ENCODE measurements at places on chromosomes 4 and X.
A peak's percentile ranks its signal among the peaks of the same experiment; 100 is the strongest.

- no peak for DNase-seq
These were observed 225.4 kb downstream of the PCDH7 start for GRCh38 chr4:30945586-30945985.

DNA sequence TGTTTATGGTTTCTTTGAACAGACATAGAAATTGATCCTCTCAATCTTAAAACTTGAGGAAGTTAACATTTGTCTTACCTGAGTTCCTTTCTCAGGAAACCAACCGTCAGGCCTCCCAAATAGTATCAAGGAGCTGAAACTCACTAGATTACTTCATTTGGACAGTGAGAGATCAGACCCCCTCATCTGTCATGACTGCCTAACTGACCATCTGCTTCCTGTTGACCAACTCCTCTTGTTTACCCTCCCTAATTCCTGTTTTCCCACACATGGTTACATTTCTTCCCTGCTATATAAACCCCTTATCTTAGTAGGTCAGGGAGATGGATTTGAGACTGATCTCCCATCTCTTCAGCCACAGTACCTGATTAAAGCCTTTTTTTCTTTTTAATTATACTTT, 46.2 kb upstream of the NMU start:
- no peak for DNase-seq

DNA sequence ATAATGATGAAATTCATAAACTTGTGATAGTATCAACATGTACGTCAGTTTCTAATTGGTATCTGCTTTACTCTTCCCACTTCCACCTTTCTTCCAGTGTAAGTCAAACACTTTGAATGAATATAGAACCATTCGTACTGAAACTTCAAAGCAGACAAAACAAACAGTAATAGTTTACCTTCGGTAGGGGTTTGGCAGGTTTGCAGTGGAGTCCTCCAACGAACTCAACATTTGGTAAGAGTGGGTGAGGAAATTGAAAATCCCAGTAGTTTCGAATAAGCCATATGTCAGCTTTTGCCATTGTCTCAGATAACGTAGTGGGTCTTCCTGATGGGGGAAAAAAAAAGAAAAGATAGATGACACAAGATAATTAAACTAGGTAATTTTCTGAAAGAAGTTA, 2.2 kb downstream of the UGT2B4 start:
- DNase-seq, result no peak

- no peak for DNase-seq
These were observed 40.3 kb downstream of the MED28 start for GRCh38 chr4:17654701-17655100.

DNA sequence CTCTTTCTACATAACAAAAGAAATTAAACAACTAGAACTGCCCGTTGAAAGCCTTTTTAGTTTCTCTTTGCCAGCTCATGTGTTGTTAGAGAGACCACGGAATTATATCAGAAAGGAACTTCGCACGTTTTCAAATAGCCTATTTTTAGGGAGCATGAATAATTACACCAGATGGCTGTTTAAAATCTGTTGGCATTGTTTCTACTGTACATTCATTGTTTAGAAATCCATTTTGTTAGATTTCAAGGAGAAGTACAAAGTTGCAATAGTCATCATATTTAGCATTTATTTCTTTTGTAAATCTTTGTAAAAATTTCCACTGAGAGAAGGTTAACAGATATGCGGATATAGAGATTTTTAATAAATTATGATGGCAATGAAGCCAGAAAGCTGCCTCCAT, 403.0 kb upstream of the HS3ST1 start:
- no peak for DNase-seq

DNA sequence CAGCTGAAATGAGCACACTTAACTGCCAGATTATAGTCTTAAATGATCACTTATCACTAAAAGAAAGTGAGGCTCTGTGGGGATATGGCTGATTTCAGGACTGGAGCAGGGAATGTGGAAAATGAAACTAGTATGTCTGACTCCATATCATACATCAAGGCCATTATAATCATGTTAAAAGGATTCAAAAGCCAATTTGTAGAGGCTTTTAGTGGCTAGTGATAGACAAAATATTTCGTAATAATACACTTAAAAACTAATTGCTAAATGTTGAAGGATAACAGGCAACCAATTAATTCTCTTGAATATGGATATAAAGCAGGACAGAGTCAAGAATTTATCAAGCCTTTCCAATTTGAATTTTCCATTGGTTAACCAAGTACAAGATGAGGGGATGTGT, 358.1 kb upstream of the NDST3 start:
- DNase-seq, result no peak

DNA sequence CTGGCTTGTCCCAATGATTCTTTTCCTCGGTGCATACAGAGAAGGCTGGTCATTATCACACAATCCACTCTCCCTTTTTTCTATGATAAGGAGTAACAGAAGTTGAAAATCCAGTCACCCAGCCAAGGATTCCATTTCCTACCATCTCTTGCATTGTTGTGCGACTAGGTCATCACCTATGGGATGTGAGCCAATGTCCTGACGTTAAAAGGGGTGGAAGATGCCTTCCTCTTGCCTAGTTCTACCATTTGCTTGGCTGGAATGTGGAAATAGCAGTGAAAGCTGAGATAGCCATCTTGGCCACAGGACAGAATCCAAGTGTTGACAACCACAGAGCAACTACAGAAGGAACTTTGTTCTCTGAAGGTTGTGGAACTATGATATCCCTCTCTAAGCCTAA, 132.2 kb upstream of the KIT start:
- DNase-seq, result no peak

- no peak for DNase-seq
These were observed 26.8 kb upstream of the CENPU start for GRCh38 chr4:184760681-184761080.

GRCh38 chr4:87416965-87417364, 5.4 kb upstream of the NUDT9 start:
- DNase-seq, result no peak

GRCh38 chr4:15891312-15891711, 47.2 kb downstream of the FGFBP1 start:
- no peak for DNase-seq

- DNase-seq, result no peak
These were observed 116.7 kb downstream of the KLHL8 start for GRCh38 chr4:87103691-87104187.

- no peak for DNase-seq
These were observed 68.3 kb upstream of the PGM2 start for GRCh38 chr4:37758226-37758625.

DNA sequence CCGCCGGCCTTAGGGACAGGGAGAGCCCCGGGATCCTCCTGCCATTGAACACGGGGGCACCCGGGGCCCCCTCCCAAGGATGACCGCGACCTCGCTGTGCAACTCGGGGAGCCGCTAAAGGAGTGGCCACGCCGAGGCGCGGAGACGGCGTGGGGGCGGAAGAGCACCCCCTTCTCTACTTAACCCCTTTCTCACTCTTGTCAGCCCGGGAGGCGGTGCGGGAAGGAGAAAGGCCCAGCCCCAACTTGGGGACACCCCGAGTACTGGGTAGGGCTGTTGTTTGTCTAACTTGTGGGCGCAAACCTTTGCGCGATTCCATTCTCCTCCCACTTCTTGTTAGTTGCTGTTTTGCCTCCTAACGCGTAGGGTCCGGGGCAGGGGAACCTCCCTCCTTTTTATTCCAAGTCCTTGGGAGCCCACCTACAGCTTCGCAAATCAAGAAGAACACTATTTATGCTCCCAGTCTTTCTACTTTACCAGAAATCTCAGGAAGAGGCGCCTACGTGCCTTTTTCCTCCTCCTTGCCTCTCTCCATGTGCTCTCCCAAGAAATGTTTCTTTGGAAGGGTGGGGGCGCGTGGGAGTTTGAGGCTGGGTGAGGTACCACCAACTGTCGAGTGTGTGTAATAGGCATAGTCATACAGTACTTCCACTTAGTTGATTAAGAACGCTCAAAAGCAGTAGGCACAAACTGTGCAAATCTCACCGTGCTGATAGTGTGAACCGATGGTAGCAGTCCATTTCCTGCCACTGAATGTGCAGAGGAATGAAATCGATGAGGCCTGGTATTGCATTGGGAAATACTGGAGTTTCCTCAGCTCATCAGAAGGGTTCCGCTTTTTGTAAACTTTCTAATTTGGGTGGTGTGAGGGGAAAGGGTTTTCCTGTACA, 813 bp downstream of the DIAPH2 start:
- DNase-seq, result peak; percentile 56

DNA sequence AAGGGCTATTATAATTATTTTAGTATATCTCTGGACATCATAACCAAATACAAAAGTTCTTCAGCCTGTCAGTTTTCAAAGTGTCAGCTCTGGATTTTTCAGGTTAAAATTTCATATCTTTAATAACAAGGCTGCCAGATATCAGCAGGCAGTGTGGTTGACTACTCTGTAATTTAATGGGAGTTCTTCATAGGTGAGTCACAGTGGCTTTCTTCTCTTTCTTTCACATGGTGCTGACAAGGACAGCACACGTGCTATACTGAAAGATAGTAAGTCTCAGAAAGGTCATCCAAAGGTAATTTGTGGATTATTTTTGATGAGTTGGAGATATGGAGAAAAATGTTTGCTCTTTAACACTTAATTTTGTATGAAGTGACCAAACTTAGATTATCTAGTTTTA, 43.2 kb downstream of the GALNT7 start:
- DNase-seq, result no peak

- DNase-seq, result no peak
These were observed 7.4 kb downstream of the ADRA2C start for GRCh38 chr4:3773552-3774001.

- no peak for DNase-seq
These were observed 5.2 kb downstream of the TKTL1 start for GRCh38 chrX:154300816-154301215.

GRCh38 chr4:94833394-94833793, 75.6 kb downstream of the BMPR1B start:
- DNase-seq, result no peak

All from sciatic nerve (tissue), 2 donors.